Stimulated activated CD4-positive, alpha-beta T cell treated with anti-CD3 and anti-CD28 coated beads, Interleukin-4, amount 100 ng/mL, for 24 hours (primary cell): ENCODE measurements at places on chromosomes 7 and 10.

- no peak for DNase-seq
Observed at GRCh38 chr7:29500719-29501118, 62.9 kb upstream of the PRR15 start.

DNA sequence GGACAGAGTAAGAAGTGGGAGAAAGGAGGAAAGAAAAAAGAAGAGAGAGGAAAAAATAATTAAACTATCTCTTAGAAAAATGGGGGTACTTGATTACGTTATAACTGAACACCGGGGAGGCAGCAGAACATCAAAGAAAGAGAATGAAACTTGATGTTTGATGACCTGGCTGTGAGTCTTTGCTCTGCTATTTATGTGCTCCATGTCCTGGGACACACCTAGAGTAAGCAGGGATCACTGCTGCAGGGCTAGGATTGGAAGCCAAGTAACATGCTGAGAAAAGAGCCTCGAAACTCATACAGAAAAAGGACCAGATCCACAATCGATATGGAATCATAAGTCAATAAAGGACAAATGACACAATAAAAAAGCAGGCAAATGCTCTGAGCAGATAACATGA lies 56.7 kb upstream of the COL13A1 start:
- no peak for DNase-seq

- no peak for DNase-seq
Observed at GRCh38 chr7:116434820-116435341, 64.7 kb upstream of the CAV2 start.

DNA sequence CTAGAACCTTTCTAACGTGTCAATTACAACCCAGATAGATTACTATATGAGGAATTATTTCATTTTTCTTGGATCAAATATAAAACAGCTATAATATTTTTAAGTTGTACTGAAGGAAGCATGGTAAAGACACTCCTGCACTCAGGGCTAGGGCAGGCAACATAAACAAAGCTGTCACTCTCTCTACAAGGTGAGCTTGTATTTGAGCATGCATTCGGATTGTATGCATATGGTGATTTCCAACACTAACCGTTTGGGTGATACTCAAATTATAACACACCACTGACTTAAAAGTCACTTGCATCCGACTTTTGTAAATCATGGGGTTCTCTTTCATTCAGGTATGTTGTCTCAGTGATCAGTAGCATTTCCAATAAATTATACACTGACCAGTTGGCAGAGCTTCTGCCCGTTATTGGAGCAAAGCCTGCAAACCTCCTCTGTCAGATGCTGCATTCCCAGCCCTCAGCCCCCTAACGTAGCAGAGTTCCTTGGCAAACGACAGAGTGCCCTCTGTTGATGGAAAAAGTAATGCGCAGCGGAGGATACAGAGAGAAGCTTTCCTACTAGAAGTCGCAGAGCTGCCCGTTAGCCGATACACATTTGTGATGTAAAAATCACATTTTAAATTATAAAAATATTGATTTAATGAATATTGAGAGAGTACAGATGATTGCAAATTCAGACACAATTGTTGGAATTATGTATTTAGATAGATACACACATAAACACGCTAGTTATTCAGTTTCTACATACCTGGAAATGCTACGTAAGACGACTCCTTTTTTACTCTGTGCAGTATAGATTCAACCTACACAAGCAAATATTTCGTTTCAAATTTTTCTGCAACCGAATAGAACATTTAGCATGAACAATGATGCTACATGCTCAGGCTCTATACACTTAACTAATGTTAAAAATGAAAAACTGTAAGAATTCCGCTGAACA lies 173.9 kb upstream of the SP4 start:
- peak; percentile 37 for DNase-seq

GRCh38 chr10:77498210-77498609 lies 139.4 kb downstream of the KCNMA1 start:
- DNase-seq, result no peak

DNA sequence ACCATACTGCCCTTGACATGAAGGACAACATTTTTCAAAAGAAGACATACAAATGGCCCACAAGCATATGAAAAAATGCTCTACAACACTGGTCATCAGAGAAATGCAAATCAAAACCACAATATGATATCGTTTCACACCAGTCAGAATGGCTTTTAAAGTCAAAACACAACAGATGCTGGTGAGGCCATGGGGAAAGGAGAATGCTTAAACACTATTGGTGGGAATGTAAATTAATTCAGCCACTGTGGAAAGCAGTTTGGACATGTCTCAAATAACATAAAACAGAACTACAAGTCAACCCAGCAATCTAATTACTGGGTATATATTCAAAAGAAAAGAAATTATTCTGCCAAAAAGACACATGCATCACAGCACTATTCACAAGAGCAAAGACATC lies 4.2 kb upstream of the NT5C3A start:
- no peak for DNase-seq

DNA sequence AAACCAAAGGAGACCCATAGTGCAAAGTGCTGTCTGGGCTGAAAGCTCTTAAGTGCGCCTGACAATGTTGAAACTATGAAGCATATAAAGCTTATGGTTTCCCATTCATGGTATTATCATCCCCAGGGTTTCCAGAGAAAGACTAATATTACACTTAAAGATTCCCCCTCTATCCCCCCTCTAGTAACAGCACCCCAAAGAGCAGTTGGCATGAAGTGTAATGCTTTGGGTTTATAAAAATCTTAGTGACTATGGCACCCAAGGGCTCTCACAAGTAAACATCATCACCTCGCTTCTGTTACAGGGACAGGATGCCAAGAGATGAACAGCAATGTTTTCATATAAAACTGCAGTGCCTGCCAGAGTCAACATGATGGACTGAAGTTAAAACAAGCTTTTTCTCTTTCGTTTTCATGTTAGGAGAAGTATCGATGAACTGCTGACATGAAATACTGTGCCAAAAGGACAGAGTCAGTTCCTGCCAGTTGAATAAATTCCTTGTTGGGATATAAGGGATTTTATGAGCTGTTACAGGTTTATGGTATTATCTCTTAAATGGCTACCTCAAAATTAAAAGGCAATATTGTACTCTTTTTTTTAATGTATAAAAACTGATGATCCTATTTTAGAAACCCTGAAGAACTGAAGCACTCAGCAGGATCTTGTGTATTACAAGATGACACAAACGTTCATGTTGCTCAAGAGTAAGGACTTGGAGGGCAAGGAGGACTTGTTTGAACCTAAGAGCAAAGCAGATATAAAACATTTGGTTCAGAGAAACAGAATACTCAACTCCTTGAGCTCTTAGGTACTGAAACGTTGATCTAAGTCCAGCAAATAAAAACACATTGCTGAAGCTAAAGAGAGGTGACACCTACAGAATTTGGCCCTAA lies 203.7 kb upstream of the IMMP2L start:
- DNase-seq, result no peak

DNA sequence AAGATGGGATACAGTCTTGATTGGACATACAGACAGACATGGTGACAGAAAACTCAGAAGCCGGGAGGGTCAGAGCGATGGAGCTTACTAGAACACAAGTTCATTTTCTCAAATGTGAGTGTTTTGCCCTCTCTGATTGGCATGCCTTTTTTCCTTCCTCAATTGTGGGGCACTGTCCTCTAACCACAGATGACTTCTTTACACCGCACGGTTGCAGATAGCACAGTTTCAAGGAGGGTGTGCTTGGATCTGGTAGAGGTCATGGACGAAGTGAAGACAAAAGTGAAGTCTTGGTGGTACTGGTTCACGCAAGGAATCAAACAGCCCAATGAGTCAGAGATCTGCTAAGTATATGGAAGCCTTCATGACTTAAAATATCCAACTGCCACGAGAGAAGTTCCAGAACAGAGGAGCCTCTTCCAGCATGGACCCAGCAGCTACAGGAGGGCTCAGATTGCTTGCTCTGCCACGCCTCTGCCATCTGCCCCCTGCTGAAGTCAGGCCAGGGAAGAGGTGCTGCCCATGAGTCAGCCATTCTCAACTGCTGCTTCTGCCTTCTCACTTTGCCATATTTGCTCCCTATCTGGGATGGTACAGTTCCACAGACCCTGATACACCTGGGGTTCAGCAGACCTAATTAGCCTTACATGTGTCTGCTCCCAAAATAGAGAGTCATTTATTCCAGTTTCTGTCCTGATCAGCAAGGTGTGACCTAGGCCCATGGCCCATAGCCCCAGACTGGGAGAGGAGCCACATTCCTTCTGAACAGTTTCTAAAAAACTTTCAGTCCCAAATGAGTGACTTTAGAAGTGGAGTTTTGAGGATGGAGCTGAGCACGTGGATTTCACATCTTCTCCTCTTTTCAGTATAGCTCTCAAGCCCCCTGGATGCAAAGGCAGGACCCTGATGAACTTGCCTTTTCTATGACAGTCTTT lies 413.8 kb downstream of the KCNMA1 start:
- DNase-seq, result no peak

DNA sequence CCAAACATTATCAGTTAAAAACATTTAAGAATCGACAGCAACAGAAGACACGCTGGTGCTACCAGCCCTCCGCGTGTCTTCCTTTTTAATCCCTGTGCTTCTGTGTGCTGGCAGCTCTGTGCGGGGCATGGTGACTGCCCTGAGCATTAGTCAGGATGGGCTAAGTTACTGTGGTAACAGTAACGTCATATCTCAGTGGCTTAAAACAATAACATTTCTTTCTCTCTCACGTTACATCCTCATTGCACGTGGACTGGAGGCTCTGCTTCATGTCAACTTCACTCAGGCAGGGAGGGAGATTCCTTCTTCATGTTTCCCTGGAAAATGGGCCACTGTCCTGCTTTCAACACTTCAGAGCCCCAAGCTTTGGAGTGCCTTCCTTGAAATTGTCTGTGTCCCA lies 378.5 kb downstream of the CCSER2 start:
- no peak for DNase-seq

DNA sequence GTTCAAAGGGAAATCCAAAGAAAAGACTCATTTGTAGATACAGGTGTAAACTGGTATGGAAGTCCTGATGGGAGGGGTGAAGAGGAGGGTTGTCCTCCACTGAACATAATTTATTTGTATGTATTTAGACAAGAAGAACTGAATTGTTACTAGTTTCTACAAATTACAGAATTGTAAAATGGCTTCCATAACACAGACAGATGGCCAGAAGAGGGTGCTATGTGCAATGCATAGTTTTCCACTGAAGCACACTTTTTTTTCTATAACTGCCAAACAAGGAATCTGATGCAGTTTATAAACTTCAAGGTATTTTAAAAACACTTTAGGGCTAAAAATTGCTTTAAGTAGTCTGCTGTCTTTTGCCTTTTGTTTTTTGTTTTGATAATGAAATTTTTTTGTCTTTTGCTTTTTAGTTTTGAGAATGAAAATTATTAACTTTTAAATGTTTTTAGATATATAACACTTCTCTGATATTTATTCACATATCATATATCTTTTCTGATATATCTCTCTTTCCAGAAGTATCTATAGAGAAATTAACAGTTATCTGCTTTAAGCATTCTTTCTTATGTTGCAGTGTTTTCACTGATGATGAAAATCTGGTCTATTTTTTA lies 58.5 kb downstream of the PHYHIPL start:
- no peak for DNase-seq

- no peak for DNase-seq
Observed at GRCh38 chr7:90621747-90622140, 25.6 kb downstream of the CDK14 start.

DNA sequence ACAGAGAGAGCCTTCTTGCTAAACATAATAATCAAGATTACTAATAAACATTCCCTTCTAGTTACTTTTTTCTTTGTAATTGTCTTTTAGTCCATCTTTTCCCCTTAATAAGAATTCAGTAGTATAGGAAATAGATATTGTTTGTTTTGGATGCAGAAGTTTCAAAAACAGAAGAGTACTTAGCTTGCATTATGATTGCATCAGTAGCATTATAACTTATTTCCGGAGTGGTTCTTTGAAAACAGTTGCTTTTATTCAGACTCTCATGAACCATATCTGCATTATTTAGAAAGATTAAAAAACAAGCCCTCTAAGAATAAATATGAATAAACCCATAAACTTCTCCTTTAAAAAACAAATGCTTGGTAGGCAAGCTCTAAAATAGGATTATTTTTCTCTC lies 34.0 kb upstream of the DKK1 start:
- no peak for DNase-seq

- DNase-seq, result no peak
Observed at GRCh38 chr7:134629445-134629844, 17.2 kb upstream of the BPGM start.

- DNase-seq, result no peak
Observed at GRCh38 chr10:89981891-89982290, 280.5 kb downstream of the KIF20B start.

GRCh38 chr7:70492625-70493024 lies 639.3 kb upstream of the GALNT17 start:
- no peak for DNase-seq

GRCh38 chr7:1641173-1641572 lies 28.9 kb upstream of the ELFN1 start:
- no peak for DNase-seq

GRCh38 chr7:33645104-33645503 lies 260.2 kb upstream of the BMPER start:
- no peak for DNase-seq

GRCh38 chr7:30998180-30998579 lies 34.4 kb downstream of the GHRHR start:
- no peak for DNase-seq

- DNase-seq, result no peak
Observed at GRCh38 chr10:98039690-98040381, 9.4 kb upstream of the CRTAC1 start.

DNA sequence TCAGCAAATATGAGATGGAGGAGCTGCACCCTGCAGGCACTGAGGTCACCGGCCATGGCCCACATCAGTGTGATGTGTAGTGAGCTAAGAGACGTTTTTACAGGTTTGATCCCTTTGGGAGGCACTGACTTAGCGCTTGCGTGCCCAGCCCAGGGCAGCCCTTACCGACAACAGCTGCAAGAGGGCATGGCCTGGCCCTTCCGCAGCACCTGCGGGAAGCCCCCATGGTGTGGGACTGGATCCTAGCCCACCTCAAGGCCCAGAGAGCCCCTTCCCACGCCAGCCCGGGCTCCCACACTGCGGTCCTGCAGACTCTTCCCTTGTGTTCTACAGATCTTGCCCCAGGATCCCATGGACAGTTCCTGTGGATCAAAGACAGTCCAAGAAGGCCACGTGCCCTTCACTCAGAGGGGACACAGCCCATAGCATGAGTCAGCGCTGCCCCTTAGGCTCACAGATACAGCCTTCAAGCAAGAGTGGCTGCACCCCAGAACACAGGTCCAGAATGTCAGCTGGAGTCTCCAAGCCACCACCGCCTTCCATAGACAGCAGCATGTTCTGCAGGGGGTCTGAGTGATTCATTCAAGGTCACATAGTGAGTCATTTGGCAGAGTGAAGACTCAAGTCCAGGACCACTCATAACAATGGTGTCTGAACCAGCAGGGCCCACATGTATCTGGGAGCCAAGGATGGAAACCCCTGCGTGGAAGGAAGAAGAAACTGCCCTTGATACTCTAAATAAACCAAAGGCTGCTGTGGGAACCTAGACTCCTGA lies 25.4 kb downstream of the TLL2 start:
- DNase-seq, result no peak
